Left ventricle myocardium superior (tissue), 1 donor: ENCODE measurements at places on chromosomes 16 and 17. TPM values are rescaled to one million over a fixed set of nuclear protein-coding genes. Genes with fewer than 3 reads are reported as not detected.

DNA sequence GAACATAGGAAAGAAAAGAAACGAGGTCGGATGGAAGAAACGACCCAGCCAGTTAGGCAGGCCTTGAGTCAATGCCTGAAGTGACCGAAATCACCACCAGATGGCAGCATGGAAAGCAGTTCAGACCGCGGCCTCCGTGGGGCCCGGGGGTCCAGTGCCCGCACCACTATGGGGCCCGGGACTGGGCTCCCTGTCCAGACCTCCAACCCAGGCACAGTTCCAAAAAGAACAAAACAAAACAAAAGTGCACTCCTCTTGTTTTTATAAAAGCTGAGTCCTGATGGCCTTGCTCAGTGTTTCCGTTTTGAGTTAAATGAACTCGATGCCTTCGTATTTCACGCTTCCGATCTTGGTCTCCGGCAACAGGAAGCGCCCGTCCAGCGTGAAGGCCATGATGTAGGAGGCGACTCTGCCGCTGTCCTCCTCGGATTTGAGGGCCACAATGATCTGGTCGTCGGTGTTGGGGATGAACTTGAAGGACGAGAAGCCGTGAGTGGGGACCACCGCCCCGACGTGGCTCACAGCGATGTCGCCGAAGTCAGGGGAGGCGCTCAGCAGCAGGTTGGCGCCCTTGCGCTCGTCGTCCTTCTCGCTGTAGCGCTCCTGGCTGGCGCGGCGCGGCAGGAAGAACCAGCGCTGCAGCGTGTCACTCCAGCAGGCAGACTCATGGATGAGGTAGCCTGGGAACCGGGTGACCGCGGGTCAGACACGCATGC, 13.7 kb upstream of the LGALS3BP start:
- DNase-seq, result peak; percentile 57

- DNase-seq, result no peak
These were observed 225.9 kb downstream of the SEC14L1 start for GRCh38 chr17:77366558-77367245.

DNA sequence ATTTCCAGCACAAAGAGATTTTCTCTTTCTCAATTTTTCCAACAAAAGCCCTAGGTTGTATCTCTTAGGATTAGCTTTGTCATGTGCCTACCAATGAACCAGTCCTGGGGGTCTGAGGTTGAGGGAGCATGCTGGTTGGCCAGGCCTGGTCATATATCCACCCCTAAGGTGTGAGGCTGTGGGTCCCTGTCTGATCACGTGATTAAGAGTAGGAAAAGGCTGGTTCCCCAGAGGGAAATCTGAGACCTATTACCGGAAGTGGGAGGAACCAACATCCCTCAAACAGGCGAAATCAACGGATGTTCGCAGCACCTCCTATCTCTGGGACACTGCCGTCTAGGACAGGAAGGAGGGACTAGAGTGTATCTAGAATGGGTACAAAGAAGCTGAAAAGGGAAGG, 185.7 kb upstream of the IRX5 start:
- no peak for DNase-seq

DNA sequence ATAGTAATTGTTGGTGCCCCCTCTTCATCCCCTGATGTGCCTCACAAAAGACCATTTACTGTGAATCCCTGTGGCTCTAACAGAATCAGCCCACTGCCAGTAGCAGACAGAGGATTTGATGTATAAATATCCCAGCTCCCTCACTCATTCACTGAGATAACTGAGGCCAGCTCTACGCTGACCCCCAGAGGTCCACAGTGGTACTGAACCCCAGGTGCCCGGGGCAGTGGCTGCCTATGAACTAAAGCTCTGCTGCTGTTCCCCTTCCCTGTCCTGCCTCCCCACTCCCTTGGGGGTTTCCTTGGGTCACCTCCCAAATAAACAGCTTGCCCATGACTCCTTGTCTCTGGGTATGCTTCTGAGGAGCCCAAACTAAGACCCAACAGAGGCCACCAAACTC, 295.8 kb downstream of the FOXL1 start:
- DNase-seq, result no peak

- DNase-seq, result no peak
These were observed 92.0 kb upstream of the CDH5 start for GRCh38 chr16:66274335-66275110.

DNA sequence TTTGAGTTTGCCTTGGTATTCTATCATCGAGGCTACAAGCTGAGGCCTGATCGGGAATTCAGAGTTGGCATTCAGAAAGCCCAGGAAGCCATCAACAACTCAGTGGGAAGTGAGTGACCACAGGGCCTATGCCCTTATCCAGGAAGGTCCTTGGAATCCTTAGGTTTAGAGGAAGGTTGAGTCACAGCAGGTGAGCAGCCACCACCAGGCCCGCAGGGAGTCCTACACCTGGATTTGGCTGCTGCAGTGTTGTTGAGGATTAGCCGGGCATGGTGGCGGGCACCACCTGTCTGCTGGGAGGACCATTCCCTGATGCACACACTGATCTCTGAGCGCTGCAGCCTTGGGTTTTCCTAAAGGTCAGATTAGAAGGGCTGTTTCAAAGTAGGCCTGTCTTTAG, 5.2 kb downstream of the ODAD4 start:
- DNase-seq, result no peak

DNA sequence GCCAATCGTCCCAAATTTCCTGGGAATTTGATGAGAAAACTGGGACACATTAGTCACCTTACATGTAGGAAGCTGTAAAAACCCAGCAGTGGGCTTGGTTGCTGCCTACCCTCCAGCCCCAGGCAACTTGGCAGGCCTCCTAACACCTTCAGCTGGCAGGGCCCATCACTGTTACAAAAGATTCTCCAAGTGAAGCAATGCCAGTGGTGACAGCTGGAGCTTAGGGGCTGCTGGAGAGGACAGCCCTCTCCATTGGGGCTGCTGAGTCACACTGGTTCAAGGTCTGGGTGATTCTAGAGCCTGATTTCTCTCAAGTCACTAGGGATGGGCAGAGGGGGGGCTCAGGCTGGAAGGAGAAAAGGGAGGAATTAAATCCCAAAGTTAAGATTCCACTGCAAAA, 180.6 kb downstream of the COPRS start:
- DNase-seq, result no peak

Gene ITGAL
- 3.3 TPM for total RNA-seq

- no peak for DNase-seq
These were observed 603 bp upstream of the TMEM95 start for GRCh38 chr17:7354262-7354843.

GRCh38 chr16:84223456-84223855, 16.4 kb downstream of the KCNG4 start:
- DNase-seq, result no peak

Gene NOD2
- 0.45 TPM for total RNA-seq

DNA sequence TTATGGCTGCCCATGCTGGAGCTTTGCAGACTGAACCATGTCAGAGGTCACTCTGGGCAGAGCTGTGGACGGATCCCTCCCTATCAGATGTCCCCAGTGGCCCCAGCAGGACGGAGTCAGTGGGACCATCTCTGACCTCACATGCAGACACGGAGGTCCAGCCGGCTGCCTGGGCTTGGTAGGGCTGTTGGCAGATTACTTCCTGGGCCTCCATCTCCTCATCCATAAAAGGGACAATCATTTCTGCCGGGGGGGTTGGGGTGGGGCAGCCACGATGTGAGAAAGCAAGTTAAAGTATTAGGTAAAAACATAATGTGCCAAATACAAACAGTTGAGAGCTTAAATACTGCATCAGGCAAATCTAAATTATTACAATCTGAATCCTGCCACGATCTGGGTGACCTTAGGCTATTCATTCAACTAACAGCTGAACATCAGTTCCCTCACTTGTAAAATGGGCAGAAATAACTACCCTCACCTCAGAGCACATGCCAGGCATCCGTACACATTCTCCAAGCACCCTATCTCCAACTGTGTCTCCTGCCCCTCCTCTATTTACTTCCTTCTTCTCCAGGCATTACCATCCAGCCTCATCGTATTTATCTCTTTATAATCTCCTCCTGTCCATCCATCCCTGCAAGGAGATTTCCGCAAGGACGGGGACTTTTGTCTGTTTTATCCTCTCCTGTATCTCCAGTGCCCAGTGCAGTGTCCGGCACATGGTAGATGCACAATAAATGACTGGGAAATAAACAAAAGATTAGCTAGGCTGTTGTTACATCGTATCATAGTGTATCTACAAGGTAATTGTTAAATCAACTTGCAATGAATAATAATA, 192.3 kb upstream of the FOXF1 start:
- DNase-seq, result no peak

Gene HOXB3
- total RNA-seq, result 2.7 TPM

DNA sequence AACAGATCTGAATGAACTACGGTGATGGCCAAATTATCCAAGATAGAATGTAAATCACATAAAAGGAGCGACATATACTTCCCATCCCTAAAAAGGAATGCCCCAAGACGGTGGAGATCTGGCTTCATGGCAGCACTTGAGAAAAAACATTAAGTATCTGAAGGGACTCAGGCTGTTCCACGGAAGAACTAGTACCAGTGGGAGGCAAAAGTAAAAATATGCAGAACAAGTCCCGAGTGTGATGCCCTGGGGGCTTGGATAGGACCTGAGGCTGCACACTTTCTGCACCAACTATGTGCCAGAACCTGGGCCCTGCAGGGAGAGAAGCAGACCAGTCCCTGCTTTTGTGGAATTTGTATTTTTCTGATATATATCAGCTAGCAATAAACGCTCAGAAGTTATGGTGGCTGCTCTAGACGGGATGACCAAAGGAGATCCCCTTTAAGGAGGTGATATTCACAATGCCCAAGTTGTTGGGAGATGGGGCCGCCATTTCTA, 539 bp upstream of the CKLF start:
- no peak for DNase-seq

DNA sequence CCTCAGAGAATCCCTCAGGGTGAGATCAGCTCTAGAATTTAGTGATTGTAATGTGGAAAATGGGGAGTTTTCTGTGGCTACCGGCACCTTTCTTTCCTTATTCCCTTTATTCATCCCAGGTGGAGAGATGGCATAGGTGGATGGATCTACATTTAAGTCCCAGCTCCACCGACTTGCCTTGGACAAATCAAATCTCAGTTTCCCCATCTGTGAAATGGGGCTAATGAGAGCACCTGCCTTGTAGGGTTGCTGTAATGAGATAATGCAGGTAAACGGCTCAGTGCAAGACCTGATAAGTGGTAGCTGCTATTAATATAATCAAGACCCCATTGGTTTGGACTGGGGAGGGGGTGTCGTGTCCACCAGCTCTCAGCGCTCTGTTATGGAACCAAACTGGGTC, 40.5 kb downstream of the OTOA start:
- DNase-seq, result no peak

- no peak for DNase-seq
These were observed 11.0 kb upstream of the NFATC3 start for GRCh38 chr16:68073902-68074760.

Gene FA2H
- total RNA-seq, result 0.50 TPM

Gene KRT39
- total RNA-seq, result not detected

Gene CCL1
- not detected for total RNA-seq
